ENCODE measurements at places on chromosomes 12 and 14.

DNA sequence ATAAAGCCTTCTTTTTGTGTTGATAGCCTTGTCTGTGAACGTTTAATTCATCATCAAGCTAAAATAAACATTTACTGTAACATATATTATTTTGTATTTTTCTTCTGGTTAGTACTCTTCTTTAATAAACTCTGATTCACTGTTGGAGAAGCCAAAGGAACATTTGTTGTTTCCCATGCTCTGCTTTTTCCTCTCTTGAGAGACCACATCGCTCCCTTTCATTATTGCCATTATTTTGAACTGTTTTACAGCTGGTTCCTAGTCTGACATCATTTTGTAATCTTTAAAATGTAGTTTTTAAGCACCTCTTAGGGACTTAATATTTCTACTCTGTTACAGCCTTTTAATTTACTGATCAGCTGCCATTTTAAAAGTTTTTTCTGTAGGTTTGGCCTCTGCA is 301.8 kb downstream of the NPAS3 start:
- H3K36me3 ChIP-seq: no peaks in the 10 kb centered on the region
- no peaks in the 10 kb centered on the region for H3K27me3 ChIP-seq
- DNase-seq: no peak
- H3K27ac ChIP-seq: no peak overlapping the region
- H3K4me1 ChIP-seq: no peaks in the 10 kb centered on the region
- H3K4me3 ChIP-seq: no peak overlapping the region

GRCh38 chr12:51784688-51785087 is 63.8 kb downstream of the FIGNL2 start:
- no peak overlapping the region for H3K27ac ChIP-seq
- no peaks in the 10 kb centered on the region for H3K36me3 ChIP-seq
- DNase-seq: no peak
- no peak overlapping the region for H3K4me3 ChIP-seq

GRCh38 chr12:62839869-62840660 is 94.9 kb downstream of the PPM1H start:
- no peaks in the 10 kb centered on the region for H3K27me3 ChIP-seq
- no peak for DNase-seq
- H3K4me1 ChIP-seq: peaks cover 5% of the 10 kb centered on the region
- H3K4me3 ChIP-seq: no peak overlapping the region
- no peaks in the 10 kb centered on the region for H3K36me3 ChIP-seq

- H3K4me1 ChIP-seq: no peaks in the 10 kb centered on the region
- H3K27me3 ChIP-seq: no peaks in the 10 kb centered on the region
- no peaks in the 10 kb centered on the region for H3K36me3 ChIP-seq
Measured at GRCh38 chr12:22598763-22599161, 26.2 kb upstream of the ETNK1 start.

DNA sequence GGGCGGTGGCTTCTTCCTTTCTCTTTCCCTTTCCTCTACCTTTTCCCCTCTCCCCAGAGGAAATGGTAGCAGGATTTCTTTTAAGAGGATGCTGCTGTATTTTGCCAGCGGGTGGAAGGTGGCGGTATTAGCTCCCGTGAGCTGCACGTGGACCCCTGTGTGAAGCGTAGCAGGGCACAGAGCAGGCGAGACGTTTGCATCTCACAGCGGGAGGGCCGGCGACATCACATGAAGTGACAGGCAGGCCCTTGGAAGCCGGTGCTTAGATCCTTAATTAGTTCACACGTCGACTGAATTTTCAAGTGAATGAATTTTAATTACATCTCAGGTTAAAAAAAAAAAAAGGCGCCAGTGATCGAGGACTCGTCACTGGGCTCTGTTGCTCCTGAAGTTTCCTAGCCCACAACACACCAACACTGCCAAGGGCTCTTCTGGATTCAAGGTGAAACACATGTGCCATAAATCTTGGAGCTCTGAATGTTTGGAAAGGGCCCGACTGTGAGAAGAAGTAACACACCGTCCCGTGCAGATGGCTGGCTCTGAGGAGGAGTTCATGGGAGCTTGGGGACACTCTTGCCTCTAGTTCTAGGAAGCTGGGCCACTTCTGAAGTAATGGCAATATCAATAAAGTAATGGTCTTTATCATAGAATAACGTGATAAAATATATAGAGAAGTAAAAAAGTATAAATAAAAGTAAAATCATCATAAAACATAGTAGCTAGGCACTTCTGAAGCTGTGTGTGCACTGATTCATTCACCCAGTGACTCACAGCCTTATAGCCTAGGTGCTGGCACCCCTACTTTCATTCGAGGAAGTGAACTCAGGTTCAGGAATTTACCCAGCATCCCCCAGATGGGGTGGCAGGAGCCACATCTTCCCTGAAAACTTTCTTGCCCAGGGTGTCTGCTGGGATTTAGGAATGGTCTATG is 75.3 kb downstream of the AACS start:
- no peaks in the 10 kb centered on the region for H3K27me3 ChIP-seq
- H3K36me3 ChIP-seq: peaks cover 17% of the 10 kb centered on the region
- no peak overlapping the region for H3K27ac ChIP-seq
- DNase-seq: no peak
- H3K4me3 ChIP-seq: no peak overlapping the region

GRCh38 chr12:129997239-129997638 is 93.4 kb upstream of the TMEM132D start:
- H3K27me3 ChIP-seq: no peaks in the 10 kb centered on the region
- H3K36me3 ChIP-seq: no peaks in the 10 kb centered on the region
- DNase-seq: no peak
- no peak overlapping the region for H3K27ac ChIP-seq
